GDM1 (cell line): ENCODE measurements at places on chromosomes 11 and 22.

DNA sequence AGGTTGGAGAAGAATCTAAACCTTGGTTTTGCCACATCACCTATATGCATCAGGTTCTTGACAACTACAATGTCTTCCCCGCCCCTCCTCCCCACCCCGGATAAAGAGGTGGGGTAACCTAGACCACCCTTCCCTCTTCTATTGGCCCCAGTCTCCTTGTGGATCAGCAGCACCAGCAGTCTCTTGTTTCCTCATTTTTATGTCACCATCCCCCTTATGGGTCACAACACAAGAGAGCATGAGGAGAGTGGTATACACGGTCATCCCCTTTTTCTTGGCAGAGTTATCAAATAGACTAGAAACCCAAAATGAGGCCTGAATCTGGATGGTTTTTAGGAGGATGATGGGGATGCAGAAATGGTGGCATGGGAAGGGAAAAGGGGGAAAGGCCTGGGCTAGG is 1.2 kb downstream of the MS4A4E start:
- DNase-seq: no peak

- DNase-seq: no peak
Measured at GRCh38 chr11:120212926-120213325, 2.1 kb downstream of the OAF start.

DNA sequence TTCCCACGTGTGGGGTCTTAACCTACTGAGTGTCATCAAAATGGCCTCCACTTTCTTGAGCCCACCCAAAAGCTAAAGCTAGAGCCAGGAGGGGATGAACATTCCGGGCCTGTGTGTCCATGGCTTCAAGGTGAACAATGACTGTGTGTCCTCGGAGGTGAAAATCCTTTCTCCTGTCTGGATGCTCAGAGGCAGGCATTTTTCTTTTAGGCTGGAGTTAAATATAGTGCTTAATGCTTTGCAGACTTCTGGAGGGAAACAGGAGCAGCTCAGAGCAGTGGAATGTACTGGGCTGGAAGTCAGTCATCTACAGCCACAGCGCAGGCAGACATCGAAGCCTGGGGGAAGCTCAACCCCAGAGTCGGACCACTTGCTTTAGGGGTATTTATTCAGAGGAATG is 68.6 kb upstream of the TMEM45B start:
- DNase-seq: no peak

- no peak for DNase-seq
Measured at GRCh38 chr11:115996125-115996807, 492.1 kb upstream of the CADM1 start.

DNA sequence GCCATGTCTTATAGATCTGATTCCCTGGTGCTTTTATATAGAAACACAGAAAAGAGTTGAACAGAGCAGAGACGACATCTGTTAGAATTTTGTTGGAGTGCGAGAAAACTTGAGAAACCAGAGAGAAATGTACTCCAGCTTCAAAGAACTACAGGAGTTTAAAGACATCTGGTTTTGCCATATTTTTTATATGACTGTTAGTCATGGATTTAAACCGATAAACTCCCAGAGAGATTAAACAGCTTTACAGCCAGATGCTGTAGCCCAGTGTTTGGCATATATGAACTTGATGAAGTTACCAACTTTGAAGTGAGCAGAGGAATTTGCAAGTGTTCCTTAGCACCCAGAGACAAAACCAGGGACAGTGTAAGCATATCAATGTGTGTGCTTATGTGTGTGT is 1083.1 kb downstream of the LRRC4C start:
- no peak for DNase-seq

DNA sequence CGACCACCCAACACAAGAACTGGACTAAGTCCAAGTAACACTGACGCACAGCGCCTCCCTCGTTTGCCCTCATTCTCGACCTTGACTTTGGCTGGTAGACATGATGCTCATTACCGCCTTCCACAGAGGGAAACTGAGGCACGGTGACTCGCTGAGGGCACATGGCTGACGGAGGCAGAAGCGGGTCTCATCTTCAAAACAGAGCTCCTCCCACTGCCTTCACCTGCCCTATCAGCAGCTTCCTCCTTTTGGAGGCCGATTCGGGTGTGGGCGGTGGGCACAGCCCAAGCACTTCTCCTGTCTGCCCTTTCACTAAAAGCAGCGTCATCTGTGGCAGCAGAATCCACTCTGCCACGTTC is 2.0 kb upstream of the KMT5B start:
- no peak for DNase-seq

DNA sequence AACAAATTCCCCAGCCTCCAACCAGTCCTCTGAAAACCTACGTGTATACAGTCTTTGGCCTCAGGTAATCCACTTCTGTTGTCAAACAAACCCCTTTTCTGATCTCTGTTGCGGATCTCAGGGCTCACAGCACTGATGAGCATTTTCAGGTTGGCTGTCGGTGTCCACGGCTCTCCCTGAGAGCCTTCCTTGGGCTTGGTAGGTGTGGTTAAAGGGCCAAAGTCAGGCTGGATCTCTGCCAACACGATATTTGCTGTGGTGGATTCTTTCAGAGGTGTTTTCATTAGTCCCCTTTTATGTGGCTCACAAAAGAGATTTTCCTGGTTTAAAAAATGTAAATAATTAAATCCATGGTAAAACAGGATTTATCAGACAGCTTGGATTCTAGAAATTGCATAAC is 2.9 kb downstream of the E2F8 start:
- DNase-seq: no peak

- no peak for DNase-seq
Measured at GRCh38 chr11:1201395-1202153, 21.3 kb upstream of the MUC5B start.

DNA sequence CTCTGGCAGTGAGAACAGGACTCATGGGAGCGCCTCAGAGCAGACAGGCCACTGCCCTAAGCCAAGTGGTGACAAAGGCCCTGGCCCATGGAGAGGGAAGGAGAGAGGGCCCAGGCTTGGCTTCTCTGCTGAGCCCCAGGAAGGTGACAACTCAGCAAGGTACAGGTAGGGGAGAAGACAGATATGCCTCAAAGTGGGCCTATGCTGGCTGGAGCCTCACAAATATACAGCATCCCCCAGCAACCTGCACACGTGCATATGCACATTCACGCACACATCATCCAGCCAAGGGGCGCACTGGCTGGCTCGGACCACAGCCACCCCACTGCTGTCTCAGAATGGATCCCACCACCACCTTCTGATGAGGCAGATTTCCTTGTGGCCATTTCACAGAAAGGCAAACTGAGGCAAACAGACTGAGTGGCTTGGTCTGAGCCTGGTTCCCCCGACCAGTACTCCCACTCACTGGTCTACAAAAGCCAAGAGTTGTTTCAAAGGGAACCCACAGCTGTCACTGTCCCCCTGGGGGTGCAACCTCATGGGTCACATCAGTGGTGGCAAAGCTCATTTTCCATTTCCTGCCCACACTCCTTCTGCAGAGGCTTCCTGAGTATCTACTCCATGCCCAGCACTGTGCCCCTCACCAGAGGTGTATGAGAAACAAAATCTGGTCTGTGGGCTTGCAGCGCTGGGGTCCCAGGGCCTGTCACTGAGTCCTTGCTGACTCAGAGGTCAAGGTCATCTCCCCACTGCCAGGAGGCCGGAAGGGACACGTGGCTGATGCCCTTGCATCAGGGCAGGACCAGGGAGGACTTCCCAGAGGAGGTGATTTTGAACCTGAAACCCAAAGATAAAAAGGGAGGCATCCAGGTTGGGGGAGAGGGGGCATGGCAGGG is 67.3 kb upstream of the PRR5 start:
- DNase-seq: no peak

DNA sequence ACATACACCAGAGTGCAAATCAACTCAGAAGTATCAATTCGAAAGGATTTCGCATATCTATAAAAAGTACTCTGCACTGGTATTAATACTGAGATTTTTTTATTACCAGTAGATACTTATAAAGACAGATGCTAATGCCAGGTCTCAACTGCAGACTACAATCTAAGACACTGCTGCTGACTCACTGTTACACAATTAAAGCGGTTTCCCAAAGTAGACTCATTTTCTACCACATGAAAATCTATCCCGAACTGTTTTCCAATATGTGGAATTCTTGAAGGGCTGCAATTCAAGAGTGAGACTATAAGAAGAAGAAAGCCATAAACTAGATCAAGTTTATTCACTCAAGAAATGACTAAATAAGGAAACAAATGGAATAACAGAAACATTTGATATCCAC is 57.2 kb upstream of the ARHGAP32 start:
- DNase-seq: no peak

DNA sequence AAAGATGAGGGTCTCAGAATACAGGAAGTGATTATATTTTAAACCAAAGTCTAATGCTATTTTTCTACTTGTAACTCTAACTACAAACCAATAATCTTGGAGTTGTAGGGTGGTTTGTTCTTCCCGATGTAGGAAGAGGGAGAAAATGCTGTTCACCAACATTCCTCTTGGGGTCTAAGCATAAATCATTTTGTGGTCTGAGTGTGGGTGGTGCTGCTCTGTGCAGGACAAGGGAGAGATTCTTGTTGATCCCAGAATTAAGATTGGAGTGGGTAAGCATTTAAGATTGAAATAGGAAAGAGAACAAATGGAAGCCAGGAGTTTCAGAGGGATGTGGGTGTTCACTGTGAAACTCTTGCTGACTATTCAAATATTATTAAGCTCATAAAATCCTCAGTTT is 38.6 kb upstream of the MMP13 start:
- no peak for DNase-seq

DNA sequence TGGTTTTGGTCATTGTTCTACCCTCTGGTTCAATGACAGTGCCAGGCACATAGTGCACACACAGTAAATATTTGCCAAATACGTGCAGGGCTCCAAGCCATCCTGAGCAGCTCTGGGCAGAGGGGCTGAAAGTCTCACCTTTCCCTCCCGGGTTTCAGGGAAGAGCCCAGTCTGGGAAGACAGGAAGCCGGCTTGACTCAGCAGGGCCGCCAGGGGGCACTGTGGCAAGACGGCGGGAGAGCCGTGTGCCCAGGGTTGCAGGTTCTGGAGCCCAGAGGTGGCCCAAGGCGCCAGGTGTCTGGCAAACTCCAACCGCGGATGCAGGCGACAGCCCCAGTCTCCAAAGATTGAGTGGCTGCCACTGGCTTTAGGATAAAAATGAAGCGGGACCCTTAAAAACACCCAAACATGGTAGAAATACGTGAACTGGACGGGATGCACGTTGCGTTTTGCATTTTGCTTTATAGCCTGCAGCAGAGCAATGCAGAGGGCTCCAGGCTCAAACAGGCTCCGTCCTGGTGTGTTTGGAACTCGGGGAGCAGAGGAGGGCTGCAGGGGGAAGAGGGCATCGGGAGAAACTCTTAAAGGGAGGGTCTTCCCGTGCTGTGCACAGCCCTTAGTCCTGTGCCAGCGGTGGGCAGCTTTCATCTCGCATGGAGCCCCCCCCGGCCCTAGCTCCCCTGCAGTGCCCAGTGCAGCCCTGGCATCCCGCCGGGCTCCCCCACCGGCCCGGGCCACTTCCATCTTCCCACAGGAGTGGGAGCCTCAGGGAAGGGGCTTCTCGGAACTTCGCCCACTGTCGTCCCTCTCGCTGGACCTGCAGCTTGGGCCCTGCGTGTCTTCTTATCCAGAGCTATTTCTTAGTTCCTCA is 10.7 kb downstream of the KRTAP5-5 start:
- DNase-seq: no peak

DNA sequence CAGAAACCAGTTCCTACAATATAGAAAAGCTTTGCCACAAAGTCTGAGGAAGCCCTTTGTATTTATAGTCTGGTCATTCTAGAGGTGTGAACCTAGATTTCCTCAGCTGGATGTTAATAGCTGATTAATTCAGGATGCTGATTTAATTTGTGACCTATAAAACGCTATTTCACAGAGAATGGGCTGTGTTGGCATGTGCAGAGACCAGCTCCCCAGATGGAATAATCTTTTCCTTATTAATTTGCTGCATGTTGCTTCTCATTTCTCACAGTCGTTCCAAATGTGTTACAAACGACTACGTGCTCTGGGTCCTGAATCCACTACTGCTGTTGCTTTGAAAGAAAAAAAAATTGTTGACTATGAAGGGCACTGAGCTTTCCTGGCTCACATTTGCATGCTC is 49.3 kb downstream of the BDNF start:
- no peak for DNase-seq

DNA sequence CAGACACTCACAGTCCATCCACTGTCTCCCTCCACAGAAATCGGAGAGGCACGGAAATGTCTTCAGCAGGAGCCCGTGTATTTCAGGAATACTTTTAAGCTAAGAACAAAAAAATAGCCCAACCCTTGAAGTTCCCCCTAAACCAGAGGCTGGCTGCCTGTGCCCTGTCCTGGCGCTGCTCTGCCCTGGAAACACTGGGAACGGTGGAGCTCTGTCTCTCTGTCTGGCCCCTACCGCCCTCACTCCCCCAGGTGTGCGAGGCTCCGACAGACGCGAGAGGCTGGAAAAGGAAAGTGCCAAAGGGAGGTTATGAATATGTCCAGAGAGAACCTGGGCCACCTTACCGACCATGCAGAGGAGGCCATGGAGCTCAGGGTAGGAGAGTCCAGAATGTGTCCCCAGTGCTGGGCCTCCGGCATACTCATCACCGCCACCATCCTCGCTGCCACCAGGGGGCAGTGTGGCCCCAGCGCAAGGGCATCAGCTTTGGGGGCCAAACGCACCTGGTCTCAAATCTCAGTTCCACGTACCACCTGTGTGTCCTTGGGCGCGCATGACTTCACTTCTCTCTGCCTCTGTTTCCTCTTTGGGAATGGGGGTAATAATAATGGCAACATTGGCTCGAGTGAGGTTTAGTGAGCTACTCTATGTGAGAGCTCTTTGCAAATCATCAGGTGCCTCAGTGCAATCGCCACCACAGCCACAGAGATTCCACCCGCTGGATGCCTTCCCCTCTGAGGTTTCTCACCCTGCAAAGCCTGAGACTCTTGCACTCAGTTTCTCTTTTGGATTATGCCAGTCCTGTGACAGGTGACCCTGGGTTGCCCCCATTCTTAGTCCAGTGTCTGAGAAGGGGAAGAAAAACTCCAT is 10.4 kb upstream of the SLCO2B1 start:
- DNase-seq: peak; percentile 20

DNA sequence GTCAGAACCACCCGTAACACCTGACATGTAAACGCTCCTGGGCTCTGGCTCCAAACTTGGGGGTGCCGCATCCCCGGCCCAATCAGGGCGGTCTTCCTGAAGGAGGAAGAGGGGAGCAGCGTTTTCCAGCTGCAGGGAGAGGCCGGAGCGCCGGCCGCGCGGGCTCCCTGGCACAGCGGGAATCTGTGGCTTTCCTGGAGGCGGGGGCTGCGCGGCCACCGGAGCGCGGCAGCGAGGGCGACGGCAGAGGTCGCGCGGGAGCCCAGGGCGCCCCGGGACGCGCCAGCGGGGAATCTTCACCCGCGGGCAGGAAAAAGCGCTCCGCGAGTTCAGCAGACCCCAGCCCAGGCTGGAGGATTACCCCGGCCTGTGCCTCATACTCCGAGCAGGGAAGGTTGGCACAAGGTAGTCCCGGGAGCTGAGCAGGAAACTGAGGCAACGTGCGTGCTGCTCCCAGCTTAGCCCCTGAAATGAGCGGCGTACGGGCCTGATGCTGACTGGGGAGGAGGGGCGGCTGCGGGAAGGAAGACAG is 600 bp upstream of the ESAM start:
- no peak for DNase-seq

- DNase-seq: no peak
Measured at GRCh38 chr22:43004362-43005035, 10.4 kb downstream of the PACSIN2 start.

GRCh38 chr11:14114786-14115185 is 152.3 kb downstream of the SPON1 start:
- no peak for DNase-seq
